ENCODE measurements at places on chromosomes 2 and 18. TPM values are rescaled to one million over a fixed set of nuclear protein-coding genes. Genes with fewer than 3 reads are reported as not detected.

Gene HRH4
- not detected for total RNA-seq

Gene UGT1A3
- total RNA-seq: not detected

Gene ZSWIM2
- total RNA-seq: not detected

Gene REG1B
- total RNA-seq: 2.0 TPM

Gene NBAS
- 36.3 TPM for total RNA-seq

Gene C2orf78
- total RNA-seq: not detected

Gene BCL11A
- total RNA-seq: 0.33 TPM

Gene CHRNG
- total RNA-seq: not detected

Gene MFSD6
- total RNA-seq: 10.4 TPM

Gene ALLC
- total RNA-seq: not detected

Gene VPS4B
- 44.5 TPM for total RNA-seq

Gene FOXD4L1
- total RNA-seq: not detected

Gene AKAIN1
- not detected for total RNA-seq

Gene SLC5A7
- not detected for total RNA-seq

Gene SNORC
- 6.8 TPM for total RNA-seq

Gene SOWAHC
- 23.4 TPM for total RNA-seq

Gene NUP35
- total RNA-seq: 28.9 TPM

DNA sequence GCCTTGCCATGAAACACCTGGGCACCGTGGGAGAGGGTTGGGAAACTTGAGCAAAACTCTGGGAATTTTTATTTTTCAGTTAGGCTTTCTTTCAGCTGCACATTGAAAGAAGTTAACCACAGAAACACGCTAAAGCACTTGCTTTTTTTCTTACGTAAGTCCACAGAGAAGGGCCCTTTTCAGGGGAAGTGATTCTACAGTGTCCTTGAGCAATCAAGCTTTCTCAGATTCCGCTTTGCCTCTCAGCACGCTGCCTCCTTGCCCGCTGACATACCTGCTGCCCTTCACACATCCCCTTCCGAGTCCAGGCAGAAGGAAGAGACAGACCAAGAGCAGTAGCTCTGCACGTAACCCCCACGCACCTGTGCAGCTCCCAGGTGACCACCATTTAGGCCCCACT is 135.5 kb upstream of the MYT1L start:
- H3K4me1 ChIP-seq: no peaks in the 10 kb centered on the region
- H3K4me3 ChIP-seq: no peak overlapping the region
- no peak overlapping the region for H3K27ac ChIP-seq
- no peaks in the 10 kb centered on the region for H3K36me3 ChIP-seq

GRCh38 chr2:109065391-109065734 is 63.6 kb upstream of the SH3RF3 start:
- H3K4me1 ChIP-seq: no peaks in the 10 kb centered on the region
- H3K4me3 ChIP-seq: no peak overlapping the region
- H3K36me3 ChIP-seq: no peaks in the 10 kb centered on the region

DNA sequence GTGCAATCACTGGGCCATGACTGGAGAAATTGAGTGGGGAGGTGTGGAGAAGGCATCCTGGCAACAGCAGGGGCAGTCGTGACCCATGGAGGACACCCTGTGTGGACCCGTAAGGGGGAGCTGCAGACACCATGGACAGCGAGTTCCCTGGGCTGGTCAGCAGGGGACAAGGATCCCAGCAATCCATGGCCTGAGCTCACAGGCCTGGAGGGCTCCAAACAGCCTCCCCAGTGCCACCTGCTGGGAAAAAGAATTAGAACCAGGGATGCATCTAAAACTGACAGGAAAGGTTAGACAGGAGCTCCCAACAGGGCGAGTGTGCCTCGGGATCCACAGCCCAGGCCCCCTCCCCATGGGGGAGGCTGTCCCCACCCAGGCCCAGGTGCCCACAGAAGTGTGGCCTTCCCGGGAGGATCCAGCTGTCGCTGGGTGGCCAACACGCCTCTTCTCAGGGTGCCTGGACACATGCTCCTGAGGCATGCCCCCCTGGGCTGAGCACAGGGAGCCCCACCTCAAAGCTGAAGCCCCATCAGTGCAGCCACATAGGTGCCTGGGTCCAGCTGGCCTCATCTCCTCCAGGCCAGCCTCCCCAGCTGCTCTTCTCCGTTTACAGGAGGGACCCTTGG is 20.5 kb upstream of the KIF1A start:
- 0 out of 2 replicates have a peak, but pooled peaks cover 2% of the 10 kb centered on the region for H3K27me3 ChIP-seq
- H3K36me3 ChIP-seq: no peaks in the 10 kb centered on the region
- DNase-seq: peak; percentile 25
- no peak overlapping the region for H3K4me3 ChIP-seq
- no peaks in the 10 kb centered on the region for H3K4me1 ChIP-seq

DNA sequence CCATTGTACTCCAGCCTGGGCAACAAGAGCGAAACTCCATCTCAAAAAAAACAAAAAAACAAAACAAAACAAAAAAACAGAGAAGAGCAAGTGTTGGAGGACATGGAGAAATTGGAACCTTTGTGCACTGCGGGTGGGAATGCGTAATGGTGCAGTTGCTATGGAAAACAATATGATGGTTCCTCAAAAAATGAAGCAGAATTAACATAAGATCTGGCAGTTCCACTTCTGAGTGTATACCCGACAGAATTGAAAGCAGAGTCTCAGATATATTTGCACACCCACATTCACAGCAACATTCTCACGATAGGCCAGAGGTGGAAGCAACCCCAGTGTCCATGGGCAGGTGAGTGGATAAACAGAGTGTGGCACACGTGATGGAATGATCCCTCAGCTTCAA is 11.0 kb upstream of the RALB start:
- no peaks in the 10 kb centered on the region for H3K27me3 ChIP-seq
- H3K4me3 ChIP-seq: no peak overlapping the region
- no peaks in the 10 kb centered on the region for H3K36me3 ChIP-seq
- H3K27ac ChIP-seq: no peak overlapping the region

DNA sequence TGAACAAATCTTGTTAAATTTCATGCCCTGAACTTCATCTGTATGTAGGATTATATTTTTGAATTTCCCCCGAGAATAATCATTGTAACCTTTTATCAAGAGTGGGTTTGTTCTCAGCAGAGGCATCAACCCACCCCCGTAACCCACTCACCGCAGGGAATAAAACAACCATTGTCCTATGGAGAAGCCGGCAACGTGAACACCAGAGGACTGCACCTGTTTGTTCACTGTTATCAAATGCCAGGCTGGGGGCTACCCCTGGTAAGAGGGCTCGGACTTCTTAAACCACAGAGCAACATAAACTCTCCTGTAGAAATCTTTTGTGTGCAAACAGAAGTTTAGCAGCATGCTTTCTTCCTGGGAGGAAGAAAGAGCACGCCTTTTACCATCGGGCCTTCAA is 610.4 kb downstream of the ERBB4 start:
- DNase-seq: no peak
- H3K4me1 ChIP-seq: no peaks in the 10 kb centered on the region
- H3K27me3 ChIP-seq: no peaks in the 10 kb centered on the region
- no peaks in the 10 kb centered on the region for H3K36me3 ChIP-seq
- no peak overlapping the region for H3K4me3 ChIP-seq
- H3K27ac ChIP-seq: no peak overlapping the region

DNA sequence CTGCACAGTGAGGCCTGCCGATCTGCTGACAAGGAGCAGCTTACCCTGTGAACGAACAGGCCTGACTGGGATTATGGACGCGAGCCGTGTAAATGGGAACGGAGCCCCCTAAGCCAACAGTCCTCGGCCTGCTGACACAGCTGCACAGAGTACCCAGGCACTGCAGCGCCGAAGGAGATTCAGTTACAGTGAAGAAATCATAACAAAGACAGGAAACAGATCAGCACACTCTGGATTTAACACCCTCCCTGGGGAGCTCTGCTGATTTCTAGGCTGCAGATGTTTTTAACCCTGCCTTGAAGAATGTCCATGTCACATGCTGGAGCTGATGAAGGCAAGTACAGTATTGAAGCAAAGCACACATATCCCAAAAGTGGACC is 43.4 kb downstream of the COLEC12 start:
- no peak for DNase-seq

DNA sequence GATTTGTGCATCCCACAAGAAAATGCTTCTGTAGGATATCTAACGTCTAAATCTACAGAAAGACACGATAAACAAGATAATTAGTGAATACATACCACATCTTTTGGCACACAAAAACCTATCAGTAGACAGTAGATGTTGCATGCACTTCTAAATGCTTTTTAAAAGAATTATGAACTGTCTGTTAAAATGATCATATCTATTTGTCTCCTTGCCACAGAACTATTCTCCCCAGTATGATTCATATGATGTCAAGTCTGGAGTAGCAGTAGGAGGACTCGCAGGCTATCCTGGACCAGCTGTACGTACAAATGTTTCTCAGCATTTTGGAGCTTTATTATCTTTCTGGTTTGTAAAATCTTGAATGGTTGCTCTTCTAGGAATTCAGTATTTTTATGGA is 12.7 kb downstream of the COL3A1 start:
- no peaks in the 10 kb centered on the region for H3K36me3 ChIP-seq
- no peaks in the 10 kb centered on the region for H3K27me3 ChIP-seq

DNA sequence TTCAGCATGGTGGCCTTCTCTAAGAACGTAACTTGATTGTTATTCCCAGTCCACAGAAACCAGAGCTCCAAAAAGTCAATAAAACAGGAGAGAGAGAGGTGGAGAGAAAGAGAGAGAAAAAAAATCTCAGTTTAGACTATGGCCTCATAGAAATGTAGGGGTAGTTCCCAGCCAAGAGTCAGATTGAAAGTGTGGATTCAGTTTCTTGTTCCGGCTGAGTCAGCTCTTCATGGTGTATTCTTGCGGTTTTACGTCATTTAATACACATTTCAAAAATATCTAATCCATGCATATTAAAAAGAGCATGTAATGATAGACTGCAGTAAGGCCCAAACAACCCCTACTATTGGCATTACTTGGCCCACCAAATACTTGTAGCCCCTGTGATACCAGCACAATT is 303.9 kb downstream of the ETAA1 start:
- DNase-seq: no peak
- no peak overlapping the region for H3K27ac ChIP-seq
- H3K27me3 ChIP-seq: no peaks in the 10 kb centered on the region
- no peak overlapping the region for H3K4me3 ChIP-seq

- H3K4me1 ChIP-seq: no peaks in the 10 kb centered on the region
- no peak overlapping the region for H3K4me3 ChIP-seq
- H3K27me3 ChIP-seq: no peaks in the 10 kb centered on the region
Observed at GRCh38 chr2:68909793-68910674, 38.8 kb upstream of the BMP10 start.

GRCh38 chr2:230156782-230157699 is 62.7 kb downstream of the SP110 start:
- H3K4me3 ChIP-seq: no peak overlapping the region
- H3K27me3 ChIP-seq: no peaks in the 10 kb centered on the region
- H3K36me3 ChIP-seq: no peaks in the 10 kb centered on the region
- H3K27ac ChIP-seq: no peak overlapping the region

DNA sequence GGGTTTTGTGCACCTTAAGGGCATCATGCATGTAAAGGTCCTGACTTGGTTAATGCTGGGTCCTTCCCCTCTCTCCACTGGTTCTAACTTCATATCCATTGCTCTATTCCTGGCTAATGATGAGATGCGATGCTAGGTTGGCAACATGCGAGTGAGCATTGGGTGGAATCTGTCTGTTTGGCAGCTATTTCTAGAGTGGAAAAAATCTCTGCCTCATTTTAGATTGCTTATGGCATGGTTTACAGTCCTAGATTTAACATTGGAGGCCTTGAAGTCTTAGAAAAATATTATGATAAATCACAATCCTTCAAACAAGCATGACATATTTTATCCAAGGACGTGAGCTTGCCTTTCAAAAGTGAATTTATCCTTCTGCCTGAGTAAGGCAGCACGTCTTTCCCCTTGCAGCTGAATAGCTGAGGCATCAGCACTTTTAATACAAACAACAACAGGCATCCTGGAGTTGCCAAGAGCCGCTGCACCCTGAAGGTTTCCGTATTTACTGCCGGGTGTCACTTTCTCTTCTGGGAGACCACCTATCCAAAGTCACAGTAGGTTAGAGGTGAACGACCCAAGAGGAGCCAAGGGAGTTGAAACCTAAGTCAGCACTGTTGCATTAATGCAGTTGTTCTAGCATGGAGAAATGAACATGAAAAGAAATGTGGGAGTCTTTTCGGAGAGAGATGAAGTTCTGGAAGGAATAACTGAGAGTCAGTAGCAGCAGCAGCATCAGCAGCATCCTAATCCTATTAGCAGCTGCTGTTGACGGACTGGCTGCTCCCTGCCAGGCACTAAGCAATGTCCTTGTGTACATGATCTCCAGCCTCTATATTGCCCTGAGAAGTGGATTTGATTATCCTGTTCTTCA is 78.4 kb downstream of the MAPK4 start:
- DNase-seq: no peak
- no peak overlapping the region for H3K4me3 ChIP-seq
- no peaks in the 10 kb centered on the region for H3K27me3 ChIP-seq
- H3K4me1 ChIP-seq: no peaks in the 10 kb centered on the region

- no peak overlapping the region for H3K27ac ChIP-seq
- H3K4me3 ChIP-seq: no peak overlapping the region
- no peak for DNase-seq
- H3K4me1 ChIP-seq: peaks cover 2% of the 10 kb centered on the region
- peaks cover 4% of the 10 kb centered on the region for H3K36me3 ChIP-seq
- H3K27me3 ChIP-seq: 0 out of 2 replicates have a peak, but pooled peaks cover 2% of the 10 kb centered on the region
Observed at GRCh38 chr2:156329031-156329926, 3.2 kb downstream of the NR4A2 start.

DNA sequence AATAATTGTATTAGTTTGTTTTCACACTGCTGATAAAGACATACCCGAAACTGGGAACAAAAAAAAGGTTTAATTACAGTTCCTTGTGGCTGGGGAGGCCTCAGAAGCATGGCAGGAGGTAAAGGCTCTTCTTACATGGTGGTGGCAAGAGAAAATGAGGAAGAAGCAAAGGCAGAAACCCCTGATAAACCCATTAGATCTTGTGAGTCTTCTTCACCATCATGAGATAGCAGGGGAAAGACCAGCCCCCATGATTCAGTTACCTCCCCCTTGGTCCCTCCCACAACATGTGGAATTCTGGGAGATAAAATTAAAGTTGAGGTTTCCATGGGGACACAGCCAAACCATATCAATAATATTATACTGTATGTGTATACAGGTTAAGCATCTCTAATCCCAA is 73.3 kb upstream of the CABLES1 start:
- H3K27ac ChIP-seq: no peak overlapping the region

GRCh38 chr2:68426848-68427579 is 40.1 kb downstream of the FBXO48 start:
- DNase-seq: no peak
- H3K4me1 ChIP-seq: no peaks in the 10 kb centered on the region
- H3K27ac ChIP-seq: no peak overlapping the region
- no peaks in the 10 kb centered on the region for H3K27me3 ChIP-seq
- no peaks in the 10 kb centered on the region for H3K36me3 ChIP-seq

- H3K27me3 ChIP-seq: no peaks in the 10 kb centered on the region
- peaks cover 13% of the 10 kb centered on the region for H3K4me1 ChIP-seq
- peaks cover 2% of the 10 kb centered on the region for H3K36me3 ChIP-seq
- H3K27ac ChIP-seq: peak overlapping the region; percentile 99
Observed at GRCh38 chr2:24083567-24084385, 858 bp downstream of the TP53I3 start.

- DNase-seq: no peak
- H3K27ac ChIP-seq: no peak overlapping the region
- H3K36me3 ChIP-seq: no peaks in the 10 kb centered on the region
Observed at GRCh38 chr18:64287926-64288325, 139.0 kb upstream of the LINC00305 start.

- H3K27ac ChIP-seq: no peak overlapping the region
- 0 out of 2 replicates have a peak, but pooled peaks cover 3% of the 10 kb centered on the region for H3K4me1 ChIP-seq
- no peaks in the 10 kb centered on the region for H3K36me3 ChIP-seq
- no peak overlapping the region for H3K4me3 ChIP-seq
- DNase-seq: no peak
Observed at GRCh38 chr2:138531913-138532312, 30.3 kb downstream of the SPOPL start.

Measured in Panc1 (cell line).